Spinal cord (tissue), 10 donors: ENCODE measurements at places on chromosomes 6 and 20.

GRCh38 chr20:23082846-23083552 lies 3.1 kb downstream of the CD93 start:
- DNase-seq = no peak

DNA sequence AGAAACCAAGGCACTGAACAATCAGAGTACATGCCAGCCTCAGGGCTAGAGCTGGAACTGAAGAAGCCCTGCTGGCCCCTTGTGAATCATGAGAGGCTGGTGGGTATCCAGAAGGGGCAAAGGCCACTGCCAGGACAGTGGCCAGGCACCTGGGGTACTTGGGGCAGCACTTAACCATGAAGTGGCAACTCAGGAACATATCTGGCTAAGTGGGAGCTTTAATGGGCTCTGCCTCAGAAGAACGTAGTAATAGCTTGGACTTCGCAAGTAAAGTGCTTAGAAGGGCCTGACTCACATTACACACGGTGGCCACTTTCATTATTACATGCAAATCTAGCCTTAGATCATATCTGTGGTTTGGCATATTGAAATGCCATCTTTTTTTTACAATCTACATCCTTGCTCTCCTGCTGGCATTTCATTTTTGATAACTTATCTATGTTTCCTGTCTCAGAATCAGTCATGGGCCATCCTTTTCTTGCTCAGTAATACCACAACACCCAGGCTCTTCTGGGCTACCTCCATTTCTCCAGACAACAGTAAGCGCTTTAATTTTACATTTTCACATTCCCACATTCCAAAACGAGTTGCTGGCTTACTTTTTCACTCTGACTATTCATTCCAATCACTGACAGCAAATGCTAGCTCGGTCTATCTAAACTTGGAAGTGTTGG lies 21.6 kb downstream of the NAPB start:
- DNase-seq = no peak

DNA sequence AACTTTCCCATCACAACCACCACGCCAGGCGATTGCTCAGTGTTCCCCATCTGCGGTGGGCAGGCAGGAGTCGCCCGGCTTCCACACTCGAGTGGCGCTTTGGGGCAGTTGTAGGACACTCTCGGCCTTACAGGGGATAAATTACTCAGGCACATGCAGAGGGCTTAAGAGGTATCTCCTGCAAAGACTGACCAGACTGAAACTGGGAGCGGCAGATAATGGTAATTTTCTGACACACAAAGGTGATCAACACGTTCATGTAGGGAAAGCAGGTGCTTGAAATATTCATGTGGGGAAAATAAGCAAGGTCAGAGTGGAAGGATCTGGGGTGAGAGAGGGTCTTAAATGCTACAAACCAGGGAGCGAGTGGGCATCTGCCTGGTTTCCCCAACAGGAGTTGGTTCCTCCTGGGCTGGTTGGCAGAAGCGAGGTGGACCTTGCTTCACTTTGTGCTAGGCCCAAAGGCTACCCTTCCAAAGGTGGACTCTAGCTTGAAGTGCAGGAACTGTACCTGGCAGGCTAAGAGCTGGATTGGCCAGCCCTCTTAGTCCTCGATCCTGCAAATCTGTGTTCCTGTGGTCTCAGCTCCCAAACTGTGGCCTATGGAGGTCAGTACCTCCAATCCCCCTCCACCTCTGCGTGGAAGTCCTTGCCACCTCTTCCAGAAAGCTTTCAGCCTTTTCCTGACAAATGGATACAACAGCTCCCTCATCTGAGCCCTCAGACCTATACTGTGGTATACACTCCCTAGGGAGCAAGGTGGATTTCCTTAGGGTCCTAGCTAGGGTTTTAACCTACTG lies 16.7 kb downstream of the PLAGL2 start:
- DNase-seq = no peak

DNA sequence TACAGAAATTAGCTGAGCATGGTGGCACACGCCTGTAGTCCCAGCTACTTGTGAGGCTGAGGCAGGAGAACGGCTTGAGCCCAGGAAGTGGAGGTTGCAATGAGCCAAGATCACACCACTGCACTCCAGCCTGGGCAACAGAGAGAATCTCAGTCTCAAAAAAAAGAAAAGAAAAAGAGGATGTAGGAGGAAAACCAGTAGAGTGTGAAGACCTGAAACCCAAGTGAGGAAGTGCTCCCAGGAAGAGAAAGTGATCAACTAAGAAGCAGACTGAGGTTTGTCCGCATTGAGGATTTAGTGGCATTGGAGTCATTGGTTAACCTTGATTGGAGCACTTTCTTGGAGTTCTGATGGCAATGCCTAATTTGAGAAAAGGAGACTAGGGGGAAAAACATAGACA lies 20.6 kb upstream of the TASP1 start:
- DNase-seq = no peak

GRCh38 chr6:138817799-138818198 lies 21.9 kb downstream of the ECT2L start:
- DNase-seq = no peak

DNA sequence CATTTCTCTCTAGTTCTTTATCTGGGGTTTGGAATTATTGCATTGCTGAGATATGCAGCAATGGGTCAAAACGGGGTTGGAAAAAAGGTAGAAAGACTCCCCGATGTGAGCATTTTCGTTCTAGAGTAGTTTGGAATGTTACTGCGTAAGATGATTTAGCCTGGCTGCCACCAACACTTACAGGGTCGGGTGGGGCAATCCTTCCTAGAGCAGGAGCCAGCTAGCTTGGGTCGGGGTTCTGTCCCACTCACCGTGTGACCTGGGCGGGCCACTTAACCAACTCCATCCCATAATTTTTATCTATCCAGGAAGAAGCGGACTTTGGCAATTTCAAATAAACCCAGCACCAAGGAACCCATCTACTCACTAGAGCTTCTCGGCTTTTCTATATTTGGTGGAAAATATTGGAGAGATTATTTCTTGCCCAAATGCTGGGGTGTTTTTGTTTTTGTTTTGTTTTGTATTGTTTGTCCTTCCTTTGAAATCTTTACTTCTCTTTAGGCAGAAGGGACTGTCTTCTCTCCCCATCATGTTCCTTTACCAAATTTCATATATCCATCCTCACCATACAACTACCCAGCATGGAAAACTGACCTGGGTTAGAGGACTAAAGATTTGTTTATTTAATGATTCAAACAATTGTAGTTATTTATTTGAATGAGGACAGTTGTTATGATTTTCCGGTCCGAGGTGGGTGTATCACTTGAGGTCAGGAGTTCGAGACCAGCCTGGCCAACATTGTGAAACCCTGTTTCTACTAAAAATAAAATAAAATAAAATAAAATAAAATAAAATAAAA lies 72.4 kb downstream of the GPX5 start:
- no peak for DNase-seq

DNA sequence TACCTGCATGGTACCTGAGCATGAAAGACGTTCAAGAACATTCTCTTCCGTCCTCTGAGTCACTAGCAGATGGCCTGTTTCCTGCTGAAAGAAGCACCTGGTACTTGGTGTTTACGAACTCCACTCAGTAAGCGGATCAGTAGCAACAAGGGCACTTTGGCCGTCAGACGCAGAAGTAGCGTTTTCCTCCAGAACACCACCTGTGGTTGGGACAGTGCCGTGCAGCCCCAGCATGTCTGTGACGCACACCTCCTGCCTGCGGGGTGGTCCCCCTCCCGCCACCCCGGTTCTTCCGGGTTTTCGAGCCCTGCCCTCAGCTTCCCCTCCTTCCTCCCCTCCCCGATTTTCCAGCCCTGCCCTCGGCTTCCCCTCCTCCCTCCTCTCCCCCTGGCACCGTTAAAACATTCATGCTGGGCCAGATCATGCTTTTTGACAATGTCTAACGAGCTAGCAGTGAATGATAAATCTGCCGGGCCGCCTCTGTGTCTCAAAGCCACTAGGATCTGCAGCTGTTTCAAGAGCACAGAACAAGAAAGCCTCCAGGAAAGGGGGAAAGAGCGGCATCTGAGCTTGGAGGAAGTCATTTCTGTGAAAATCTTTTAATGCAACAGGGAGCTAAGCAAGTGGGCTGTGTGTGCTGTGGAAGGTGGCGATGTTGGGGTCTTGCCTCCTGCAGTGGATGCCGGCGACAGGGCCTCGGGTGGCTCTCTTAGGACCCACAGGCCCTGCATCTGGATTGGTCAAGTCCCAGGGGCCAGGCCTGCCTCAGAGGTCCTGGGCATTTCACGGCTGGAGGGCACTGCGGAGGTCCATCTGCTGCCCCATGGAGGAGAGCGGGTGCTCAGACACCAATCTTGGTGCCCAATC lies 207.9 kb downstream of the ERMARD start:
- DNase-seq = peak; percentile 21

- peak; percentile 90 for DNase-seq
Observed at GRCh38 chr6:31791324-31792089, 4.0 kb downstream of the VARS1 start.

DNA sequence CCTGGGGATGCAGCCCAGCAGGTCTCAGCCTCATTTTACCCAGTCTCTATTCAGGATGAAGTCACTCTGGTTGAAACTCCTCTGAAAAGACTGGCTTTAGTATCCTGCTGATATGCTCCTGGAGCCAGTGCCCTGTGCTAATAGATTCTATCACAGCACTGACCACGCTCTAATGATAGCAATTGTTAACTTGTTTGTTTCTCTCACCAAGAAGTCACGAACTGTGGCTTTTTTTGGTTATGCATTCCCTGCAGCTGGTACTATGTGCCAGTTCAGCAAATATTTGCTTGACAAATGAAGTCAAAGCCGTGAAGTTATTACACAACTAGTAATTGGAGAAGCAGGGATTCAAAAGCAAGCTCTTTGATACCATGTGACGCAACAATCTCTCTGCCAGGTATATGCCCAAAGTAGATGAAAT lies 754.6 kb downstream of the KIF16B start:
- no peak for DNase-seq

DNA sequence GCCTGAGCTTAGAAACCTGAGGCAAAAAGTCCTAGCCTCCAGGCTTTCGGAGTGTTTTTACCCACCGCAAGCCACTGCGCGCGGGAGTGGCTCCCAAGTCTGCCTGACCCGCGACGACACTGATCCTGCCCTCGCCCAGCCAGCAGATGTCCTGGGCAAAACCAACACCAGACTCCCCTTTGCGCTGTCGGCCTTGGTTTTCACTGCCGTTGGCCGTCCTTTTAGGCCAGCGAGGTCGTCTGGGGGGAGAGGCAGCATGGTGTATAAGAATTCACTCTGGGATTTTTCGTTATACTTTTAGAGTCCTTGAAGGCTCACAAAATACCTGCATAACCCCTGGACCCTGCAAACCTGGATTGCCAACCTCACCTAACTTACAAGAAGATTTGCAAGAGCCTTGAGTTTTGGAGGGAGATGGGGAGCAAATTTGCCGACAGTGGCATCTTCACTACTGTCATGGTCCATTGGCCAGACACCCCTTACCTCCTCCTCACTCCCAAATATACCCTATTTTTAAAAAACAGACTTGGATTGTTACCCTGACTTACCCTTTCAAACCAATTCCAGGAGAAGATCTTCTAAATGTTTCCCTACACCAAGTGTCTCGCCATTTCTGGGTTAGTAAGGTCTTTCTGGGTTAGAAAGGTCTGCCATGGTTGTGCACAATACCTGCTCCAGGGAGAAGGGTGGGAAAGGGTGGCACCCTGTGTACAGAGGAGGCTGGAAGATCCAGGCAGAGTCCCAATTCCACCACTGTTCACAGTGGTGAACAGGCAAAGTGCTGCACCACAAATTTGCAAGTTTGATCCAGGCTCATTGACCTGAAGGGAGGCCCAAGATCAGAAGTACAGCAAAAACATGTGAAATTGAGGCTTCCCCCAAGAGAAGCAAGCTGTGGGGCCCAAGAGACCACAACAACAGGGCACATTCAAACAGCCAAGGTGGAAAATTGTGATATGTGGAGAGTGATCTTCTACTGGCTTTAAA lies 4.4 kb downstream of the FOXA2 start:
- no peak for DNase-seq

- DNase-seq = peak; percentile 71
Observed at GRCh38 chr20:48776306-48776705, 51.5 kb downstream of the PREX1 start.

DNA sequence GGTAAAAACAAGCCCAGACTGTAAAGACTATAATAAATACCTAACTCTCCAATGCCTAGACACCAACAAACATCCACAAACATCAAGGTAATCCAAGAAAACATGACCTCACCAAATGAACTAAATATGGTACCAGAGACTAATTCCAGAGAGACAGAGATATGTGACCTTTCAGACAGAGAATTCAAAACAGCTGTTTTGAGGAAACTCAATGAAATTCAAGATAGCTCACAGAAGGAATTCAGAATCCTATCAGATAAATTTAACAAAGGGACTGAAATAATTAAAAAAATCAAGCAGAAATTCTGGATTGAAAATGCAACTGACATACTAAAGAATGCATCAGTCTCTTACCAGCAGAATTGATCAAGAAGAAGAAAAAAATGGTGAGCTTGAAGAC lies 26.6 kb downstream of the NCOA6 start:
- no peak for DNase-seq

- DNase-seq = no peak
Observed at GRCh38 chr6:165580136-165580535, 82.9 kb downstream of the PDE10A start.

DNA sequence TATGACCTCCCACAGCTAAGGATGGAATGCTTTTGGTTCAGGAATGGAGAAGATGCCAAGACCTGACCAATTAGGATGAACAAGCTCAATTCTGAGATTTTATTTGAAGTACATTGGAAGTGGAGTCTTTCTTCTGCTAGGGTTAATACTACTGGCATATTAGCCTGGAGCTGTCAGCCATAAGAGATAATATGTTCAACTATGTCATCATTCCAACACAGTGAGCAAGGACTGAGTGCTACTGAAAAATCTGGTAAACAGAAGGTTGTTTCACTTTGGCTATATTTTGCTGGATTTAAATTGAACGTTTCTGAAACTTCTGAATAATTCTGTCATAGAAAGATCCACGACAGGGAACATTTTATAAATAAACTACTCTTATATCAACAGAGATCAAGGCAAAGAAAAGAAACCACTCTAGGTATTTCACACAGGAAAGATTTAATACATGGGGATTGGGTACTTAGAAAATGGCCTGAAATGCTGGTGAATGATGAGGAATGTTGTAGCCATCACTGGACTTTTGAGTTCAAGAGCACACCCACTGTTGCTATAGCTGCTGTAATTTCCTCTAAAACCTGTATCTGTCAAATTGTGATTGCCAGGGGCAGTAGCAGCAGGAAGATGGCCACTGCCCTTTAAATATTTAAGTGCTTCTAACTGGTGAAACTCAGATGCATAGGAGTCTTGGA lies 200.5 kb downstream of the PLCB4 start:
- no peak for DNase-seq

GRCh38 chr6:142331601-142332000 lies 29.8 kb downstream of the ADGRG6 start:
- DNase-seq = no peak

DNA sequence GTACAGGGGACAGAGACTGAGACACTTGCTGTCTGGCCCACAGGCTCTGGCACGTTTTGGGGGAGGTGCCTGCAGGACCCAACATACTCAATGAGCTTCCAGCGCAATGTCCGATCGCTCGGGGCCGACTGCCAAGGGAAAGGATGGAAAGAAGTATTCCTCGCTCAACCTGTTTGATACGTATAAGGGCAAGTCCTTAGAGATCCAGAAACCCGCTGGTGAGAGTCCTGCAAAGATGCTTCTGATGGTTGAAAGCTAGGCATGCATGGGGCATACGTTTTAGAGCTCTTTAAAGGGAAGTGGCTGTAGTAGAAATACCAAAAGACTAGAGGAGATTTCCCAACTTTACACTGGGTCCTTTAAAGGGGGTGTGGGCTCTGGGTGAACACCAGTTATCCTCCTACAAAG lies 2.2 kb downstream of the PRRC2A start:
- no peak for DNase-seq
